Cortex of kidney (tissue), 1 donor: ENCODE measurements at places on chromosomes 2 and 18.

DNA sequence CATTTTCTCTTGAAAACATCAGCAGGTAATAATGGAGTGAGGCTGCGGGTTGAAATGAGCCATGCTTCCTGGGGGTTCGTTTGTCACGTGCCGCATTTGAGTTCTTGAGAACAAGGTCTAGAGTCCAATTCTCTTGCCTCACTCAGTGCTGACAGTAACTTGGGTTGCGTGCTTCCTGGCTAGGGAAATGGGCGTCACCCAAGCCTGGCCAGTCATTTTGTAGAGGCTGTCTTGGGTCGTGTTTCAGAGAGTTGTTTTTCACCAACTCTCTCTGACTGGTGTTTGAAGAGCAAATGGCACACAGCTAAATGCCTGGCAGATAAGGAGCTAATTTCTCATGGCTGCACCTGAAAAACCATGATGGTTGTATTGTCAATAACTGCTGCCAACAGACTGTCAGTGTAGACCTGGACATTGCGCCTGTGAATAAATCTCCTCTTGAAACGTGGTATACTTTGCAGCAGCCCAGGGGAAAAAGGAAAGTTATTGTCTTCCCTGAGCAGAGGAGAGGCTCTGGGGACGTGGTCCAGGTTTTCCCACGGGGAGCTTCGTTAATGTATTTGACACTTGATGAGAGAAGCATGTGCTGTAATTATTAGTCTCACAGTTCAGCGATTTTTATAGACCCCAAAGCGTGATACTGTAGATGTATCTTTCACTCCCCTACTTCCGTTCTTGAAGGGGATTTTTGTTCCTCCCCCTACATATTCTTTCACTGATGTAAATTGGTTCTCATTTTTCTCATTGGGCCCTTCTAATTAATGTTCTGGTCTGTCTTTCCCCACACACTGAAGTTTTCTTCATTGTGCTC lies 196.0 kb downstream of the FHOD3 start:
- DNase-seq: no peak

- no peak for DNase-seq
Measured at GRCh38 chr2:95057535-95058370, 32.2 kb downstream of the MAL start.

DNA sequence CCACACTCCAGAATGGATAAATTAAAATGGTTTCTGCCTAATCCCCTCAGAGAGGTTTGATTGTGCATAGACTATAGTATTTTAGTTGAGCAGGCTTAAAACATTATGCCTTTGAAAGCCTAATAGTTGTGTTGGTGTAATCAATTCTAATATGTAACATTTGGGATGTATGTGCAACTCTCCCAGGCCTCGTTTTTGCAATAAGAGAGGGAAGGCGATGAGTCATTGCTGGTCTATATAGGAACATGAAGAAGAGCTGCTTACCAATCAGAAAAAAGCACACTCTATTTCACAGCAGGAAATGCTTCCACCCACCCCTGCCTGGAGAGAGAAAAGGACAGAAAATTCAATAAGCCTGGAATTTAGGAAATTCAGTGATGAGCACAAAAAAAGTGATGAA lies 1424.0 kb upstream of the PIK3C3 start:
- DNase-seq: no peak

DNA sequence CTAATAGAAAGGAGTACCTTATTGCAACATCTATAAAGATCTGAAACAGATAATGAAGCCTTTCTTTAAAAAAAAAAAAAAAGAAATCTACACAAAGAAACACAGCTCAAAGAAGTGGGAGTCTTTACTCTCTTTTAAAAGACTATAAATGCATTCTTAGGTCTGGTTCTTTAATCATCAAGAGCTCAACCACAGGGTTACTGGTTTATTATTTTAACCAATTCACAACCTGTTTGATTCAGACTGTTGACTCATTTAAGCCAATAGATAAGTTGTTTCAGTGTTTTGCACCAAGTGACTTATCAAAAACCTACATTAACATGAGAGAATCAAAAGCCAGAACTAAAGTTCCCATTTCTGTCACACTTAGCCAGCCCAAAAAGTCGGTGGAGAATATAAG lies 93.1 kb downstream of the TCF4 start:
- DNase-seq: no peak

GRCh38 chr2:218003281-218003944 lies 618 bp upstream of the TNS1 start:
- no peak for DNase-seq

DNA sequence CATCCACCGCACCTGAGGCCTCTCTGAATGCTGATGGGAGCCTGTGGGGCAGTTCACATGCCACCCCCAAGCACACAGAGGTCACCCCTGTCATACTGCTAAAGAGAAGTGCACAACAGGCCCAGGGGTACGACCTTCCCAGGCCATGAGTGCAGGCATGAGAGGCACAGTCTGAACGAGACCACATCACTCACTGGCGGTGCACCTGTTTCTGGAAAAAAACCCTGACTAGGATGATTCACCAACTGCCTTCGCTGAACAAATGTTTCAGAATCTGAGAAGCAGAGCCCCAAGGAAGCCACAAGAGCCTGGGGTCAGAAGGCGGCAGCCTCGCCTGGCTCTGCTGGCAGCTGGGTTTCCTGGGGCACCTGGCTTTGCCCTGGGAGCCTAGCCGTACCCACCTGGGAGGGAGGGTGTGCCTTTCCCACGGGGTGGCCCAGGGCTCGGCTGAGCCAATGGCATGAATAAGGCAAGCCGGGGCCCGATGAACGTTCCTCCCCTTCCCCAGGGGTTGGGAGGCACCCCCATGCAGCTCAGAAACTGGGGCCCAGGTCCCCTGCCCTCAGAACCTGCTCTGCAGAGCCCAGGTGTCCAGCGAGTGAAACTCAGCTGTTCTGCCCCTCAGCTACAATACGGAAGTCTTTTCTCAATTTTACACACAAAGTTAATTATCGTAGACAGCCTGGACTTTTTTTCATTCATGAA lies 73.8 kb downstream of the HDAC4 start:
- no peak for DNase-seq

DNA sequence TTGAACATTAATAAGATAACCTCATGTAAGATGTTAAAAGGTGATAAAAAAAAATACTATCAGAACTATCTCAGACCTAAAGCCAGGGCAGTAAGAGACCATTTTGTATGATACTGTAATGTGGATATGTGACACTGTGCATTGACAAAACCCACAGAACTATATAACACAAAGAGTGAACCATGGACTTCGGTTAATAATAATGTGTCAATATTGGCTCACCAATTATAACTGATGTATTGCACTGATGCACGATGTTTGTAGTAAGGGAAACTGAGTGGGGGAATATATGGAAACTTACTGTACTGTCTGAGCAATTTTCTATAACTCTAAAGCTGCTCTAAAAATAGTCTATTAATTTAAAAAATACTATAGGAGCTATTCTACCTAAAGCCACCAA lies 40.7 kb upstream of the PARD3B start:
- DNase-seq: no peak

DNA sequence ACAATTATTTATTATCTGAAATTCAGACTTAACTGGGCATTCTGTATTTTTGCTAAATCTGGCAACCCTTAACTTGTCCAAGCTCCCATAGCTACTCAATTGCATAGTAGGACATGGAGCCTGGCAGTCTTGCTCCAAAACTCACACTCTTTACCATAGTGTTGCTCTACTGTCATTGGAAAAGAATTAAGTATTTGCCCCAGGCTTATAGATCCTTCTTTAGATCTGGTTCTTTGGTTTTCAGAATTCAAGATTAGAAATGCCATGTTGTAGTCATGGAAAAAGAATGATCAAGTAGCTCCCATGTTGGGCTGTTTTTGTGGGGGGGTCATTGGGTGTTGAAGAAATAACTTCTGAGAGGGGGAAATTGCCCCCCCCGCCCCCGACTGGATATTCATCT lies 240.9 kb downstream of the WDPCP start:
- no peak for DNase-seq

- no peak for DNase-seq
Measured at GRCh38 chr18:74994502-74995418, 214.2 kb downstream of the PTGR3 start.

DNA sequence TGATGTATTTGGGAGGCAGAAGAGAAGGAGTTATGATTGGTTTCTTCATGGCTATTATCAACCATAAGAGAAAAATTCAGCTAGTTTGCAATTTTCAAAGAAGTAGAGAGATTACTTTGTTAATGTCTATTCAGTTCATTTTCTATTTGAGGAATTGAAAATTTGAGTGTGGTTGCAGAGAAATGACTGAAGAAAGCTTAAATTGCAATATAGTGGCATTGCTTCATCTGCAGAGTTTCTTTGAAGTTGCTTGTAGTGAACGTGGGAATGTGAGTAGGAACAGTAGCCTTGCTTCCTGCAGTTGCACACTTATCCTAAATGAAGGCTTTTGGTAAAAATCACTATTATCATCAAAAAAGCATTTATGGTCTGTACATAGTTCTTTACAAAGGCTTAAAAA lies 14.7 kb upstream of the CYRIA start:
- DNase-seq: no peak

DNA sequence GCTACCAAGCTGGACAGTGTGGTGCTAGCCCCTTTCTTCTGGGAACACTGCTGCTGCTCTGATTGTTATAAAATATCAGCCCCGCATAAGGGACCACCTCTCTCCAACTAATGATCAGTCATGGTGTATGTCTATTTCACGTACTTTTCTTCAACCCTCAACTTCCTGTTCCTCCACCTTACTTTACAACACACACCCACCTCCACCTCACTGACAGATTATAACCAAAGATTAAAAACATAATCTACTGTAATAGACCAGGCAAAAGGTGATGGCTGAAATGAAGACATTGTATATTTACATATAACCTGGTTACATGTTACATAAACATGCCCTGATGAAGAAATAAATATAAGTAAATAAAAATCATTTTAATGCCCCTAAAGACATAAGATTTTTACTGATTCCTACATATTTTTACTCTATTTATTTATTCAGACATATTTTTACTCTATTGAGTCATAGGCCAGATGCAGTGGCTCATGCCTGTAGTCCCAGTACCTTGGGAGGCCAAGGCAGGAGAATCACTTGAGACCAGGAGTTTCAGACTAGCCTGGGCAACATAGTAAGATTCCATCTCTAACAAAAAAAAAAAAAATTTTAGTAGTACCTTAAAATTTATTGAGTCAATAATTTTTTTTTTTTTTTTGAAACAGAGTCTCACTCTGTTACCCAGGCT lies 12.8 kb downstream of the STK39 start:
- DNase-seq: no peak

GRCh38 chr2:95260028-95261023 lies 13.9 kb upstream of the PROM2 start:
- DNase-seq: no peak

DNA sequence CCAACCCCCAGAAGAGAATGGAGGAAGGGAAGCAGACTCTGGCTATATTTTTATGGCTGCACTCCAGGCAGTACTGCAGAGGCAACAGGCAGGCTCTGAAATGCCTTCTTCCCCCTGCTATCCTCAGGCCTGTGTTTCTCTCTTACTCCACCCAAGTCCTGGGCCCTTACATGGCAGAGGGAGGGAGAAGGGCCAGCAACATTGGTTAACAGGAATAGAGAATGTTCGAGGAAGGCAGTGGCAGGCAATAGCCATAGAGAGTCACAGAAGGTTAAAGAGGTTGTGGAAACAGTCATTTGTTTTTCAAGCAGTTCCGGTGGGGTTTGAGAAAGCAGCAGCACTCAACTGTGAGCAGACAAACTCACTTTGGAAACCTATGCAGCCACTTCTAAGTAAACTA lies 15.1 kb upstream of the DARS1 start:
- DNase-seq: no peak

- DNase-seq: no peak
Measured at GRCh38 chr18:80213182-80213581, 34.1 kb downstream of the PARD6G start.

- DNase-seq: no peak
Measured at GRCh38 chr2:190911813-190912212, 31.2 kb downstream of the GLS start.

DNA sequence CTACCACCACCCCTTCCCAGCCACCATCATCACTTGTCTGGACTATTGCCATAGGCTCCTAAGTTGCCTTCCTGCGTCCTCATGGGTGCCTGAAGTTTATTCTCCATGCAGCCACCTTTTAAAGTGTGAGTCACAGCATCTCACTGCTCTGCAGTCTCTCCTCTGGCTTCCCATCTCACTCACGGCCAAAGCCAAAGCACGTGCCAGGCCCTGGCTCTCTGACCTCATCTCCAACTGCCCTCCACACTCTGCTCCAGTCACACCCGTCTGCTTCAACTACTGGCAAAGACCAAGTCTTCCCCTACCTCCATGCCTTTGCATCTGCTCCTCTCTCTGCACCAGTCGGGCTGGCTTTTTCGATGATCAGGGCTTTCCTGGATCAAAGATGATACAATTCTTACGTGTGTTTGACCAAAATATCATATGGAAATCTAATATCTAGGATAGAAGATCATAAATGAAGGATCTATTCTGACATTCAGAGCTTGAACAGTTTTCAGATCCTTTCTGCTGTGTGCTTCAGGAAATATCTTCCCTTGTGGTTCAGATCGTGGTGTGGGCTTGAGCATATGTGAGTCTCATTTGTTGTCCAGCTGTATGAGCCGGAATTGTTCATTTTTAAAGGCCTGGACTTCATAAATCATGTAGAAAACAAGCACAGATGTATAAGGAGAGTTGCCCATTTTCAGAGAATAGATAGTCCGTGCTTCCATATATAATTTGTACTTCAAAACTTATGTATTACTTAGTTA lies 175.6 kb downstream of the PRKCE start:
- no peak for DNase-seq

GRCh38 chr18:56382541-56382940 lies 255.9 kb downstream of the TXNL1 start:
- DNase-seq: no peak

GRCh38 chr18:76169733-76170132 lies 325.3 kb downstream of the ZNF516 start:
- DNase-seq: no peak

GRCh38 chr2:527581-527980 lies 149.6 kb downstream of the TMEM18 start:
- DNase-seq: no peak
